ENCODE measurements at places on chromosomes 2 and 18.

DNA sequence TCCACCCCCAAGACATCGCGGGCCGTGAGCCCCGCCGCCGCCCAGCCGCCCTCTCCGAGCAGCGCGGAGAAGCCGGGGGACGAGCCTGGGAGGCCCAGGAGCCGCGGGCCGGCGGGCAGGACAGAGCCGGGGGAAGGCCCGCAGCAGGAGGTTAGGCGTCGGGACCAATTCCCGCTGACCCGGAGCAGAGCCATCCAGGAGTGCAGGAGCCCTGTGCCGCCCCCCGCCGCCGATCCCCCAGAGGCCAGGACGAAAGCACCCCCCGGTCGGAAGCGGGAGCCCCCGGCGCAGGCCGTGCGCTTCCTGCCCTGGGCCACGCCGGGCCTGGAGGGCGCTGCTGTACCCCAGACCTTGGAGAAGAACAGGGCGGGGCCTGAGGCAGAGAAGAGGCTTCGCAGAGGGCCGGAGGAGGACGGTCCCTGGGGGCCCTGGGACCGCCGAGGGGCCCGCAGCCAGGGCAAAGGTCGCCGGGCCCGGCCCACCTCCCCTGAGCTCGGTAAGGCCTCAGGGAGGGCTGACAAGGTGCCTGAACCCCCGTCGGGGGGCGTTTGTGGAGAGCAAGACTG, 14.2 kb downstream of the SPEG start:
- DNase-seq, result peak; percentile 19

DNA sequence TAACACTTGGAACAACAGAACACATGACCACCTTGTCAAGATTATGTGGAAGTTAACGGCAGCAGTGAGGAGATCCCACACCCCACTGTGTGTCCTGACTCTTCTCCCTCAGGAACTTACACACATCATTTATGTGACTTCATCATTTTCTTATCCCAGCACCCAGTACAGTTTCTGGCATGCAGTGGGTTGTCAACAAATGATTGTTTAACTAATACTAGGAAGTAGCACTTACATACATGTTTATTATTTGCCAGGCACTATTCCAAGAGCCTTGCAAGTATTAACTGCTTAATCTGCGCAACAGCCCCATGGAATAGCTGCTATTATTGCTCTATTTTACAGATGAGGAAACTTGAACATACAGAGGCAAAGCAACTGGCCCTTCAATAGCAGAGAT, 391.5 kb downstream of the TXNL1 start:
- DNase-seq, result no peak

DNA sequence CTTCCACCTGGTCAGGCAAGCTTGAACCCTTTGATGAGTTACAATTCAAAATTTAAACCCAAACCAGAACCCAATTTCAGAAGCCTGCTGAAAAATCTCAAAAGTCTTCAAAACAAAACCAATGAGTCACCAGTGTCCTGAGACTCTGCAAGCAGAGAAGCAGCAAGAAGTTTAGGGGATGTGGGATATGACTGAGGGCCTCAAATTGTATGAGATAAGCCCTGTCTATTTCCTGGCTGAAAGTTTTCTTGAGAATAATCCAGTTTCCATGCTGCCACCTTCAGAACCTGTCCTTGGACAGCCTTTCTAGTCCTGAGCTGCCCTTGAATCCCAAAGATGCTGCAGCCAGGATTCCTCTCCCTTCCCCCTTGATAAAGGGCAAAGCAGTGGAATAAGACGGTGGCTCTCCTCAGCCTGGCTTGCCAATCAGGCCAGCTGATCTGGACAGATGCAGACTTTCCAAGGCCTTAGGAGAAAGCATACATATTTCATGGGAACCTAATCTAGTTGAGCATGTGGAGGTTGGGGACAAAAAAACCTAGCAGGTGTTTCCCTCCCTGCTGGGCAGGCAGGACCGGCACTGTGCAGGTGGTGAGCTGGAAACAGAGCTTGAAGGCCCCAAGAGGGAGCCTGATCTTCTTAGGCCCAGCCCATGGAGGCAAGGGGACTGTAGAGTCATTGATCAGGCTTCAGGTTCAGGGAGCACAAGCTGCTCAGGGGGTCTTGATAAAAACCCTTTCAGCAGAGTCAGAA, 278.0 kb upstream of the MGAT5 start:
- no peak for DNase-seq

DNA sequence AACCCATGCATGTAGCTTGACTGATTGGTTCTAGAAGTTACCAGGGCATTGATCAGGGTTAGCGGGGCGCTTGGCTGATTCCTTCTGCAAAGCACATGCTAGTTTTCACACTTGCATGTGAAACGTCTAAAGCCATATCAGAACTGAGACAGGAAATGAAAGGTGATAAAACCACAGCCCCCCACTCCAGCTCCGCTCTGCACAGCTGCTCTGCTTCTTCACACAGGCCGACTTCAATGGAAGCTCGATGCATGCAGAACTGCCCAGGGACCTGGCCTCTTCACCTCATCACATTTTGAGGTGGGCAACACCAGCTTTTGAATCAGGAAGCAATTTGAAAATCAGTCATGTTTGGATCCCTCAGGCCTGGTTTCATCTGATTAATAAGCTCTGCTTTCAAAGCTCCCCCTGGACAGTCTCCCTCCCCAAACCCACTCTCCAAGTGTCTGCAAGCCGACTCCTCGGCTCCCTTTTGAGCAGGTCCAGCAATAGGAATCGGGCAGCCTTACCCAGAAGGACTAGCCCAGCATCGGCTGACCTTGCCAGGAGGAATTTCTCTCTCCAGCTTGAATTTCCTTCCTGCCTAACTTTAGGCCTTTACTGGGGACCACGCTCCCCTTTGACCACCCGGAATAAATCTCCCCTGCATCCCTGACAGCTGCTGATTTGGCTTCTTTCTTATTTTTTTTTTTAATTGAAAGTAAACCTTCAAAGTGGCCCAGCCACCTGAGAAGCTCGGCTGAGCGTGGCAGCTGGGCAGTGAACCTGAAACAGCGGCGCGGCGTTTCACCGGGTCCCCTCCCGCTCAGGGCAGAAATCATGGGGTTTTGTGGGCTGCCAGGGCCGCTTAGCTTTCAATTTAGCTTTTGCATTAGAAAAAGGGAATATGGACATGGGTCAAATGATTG, 31.7 kb downstream of the HRH4 start:
- DNase-seq, result no peak

DNA sequence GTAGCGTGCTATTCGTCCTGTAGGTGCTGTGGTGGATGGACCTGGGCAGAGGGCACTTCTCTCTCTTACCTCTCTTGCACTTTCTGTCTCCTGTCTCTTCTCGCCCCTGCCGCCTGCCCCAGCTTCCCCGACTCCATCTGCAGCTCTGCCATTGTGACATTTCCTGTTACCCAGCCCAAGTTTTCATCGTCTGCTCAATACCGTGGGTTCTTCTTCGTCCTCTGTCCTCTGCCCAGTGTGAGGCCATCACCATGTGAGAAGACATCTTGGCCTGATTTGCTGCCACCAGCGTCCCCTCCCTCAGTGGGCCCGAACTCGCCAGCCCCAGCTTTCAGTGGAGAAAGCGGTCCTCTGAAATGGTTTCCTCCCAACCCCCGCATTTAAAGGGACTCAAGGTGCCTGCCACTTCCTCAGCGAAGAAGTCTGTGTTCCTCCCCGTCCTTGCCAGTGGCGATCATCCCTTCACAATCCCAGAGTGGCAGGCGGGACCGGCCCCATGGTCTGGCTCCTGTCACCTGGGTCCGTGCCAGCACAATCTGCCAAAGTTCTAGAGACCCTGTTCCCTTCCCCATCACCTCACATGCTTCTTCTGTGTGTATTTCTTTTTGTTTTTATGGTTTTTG, 18.0 kb downstream of the TGOLN2 start:
- DNase-seq, result no peak

DNA sequence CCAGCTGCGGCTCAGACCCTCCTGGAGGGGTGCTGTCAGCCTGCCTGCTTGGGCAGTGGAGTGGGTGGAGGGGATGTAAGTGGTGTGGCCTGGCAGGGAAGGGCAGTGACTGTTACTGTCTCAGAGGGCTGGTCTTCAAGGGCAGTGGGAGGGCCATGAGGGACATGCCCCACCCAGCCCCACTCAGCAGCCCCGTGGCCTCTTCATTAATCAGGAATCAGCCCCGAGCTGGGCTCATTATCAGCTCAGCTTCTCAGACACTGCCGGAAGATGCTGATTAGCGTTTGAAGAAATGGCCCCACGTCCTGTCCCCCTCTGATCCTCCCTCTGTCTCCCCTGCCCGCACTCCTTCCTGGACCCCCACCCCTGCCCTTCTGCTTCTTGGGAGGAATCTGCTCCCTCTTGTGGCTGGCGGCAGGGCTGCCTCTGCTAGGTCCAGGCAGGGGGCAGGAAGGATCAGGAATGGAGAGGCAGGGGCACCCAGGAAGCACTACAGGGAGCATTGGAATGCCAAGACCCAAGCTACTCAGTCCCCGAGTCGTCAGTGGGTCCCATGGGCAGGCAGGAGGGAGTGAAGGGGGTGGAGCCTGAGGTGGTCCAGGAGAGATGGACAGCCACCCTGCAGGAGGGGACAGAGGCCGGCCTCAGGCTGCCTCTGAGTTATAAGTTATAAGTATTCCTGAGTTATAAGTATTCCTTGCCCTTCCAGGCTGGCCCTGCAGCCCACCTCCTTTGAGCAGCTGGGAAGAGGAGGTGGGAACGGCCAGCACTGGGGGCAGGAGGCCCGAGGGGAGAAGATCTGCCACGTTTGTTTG, 7.0 kb downstream of the ASIC4 start:
- DNase-seq, result no peak

- DNase-seq, result no peak
These were observed 255.2 kb upstream of the RASGRP3 start for GRCh38 chr2:33221046-33221784.

- DNase-seq, result no peak
These were observed 281.9 kb downstream of the FIGN start for GRCh38 chr2:163453920-163454319.

DNA sequence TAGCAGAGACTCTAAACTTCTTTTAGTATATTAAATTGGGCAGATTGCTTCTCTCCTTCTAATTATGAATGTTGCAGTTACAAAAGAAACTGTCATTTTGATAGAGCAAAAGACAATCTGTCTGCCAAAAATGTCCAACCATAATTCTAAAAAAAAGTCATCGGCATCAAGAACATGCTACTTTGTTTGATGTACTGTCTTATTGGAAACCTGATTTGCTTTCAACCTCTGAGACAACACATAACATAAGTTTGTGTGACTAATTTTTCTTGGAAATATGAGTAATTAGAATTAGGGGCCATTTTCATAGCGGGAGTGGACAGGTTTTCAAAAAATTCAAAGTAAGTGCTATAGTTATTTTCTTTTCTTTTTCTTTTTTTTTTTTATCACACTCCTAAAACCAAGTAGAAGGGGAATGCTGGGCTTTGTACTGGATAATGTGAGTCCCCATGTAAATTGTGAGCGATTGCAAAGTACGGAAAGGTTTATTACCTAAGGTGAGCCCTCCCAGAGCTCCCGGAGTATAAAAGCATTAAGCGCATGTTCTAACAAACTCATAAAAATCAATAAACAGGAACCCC, 59.1 kb downstream of the ZEB2 start:
- no peak for DNase-seq

DNA sequence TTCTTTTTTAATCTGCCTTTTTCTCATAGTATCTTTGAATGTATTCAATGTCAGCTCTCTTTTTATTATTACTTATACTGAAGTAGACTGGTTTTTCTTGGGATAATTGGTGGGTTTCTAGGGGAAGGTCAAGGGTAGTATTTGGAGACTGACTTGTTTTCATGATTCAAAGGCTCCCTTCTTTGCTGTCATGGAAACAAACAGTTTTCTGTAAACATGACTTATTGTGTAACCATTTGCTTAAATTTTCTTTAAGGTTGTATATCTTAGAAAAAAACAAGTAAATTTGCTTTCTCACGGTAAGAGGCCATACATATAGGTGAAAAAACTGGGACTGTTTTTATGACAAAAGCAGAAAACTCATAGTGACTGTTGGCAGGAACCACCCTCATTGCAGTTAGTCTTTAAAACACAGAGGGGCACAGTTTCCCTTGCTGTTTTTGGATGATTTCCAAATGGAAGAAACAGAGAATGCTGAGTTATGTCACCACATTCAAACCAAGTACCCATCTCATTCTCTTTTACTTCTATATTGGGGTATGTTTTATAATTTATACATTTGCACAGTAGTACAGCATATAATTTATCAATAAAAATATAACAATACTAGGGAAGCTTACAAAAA, 5.8 kb upstream of the RDH14 start:
- no peak for DNase-seq
